ENCODE measurements at places on chromosomes 5 and 9.

DNA sequence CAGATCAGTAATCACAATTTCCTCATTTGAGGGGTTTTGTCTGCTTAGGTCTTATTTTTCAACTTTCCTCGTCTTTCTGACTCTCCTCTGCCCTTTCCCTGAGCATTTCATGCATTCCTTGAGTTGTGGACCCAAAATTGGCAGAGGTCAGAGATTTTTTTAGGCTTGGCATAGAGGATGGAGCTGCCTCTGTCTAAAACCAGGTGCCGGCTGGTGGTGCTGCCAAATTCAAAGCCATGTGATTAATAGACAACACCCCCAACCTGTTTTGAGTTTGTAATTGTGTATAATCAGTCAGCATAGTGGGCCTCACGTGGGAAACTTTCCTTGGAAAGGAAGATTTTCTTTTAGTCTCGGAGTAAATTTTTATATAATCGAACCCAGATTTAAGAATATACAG, 39.6 kb downstream of the TJP2 start:
- no peak for DNase-seq

DNA sequence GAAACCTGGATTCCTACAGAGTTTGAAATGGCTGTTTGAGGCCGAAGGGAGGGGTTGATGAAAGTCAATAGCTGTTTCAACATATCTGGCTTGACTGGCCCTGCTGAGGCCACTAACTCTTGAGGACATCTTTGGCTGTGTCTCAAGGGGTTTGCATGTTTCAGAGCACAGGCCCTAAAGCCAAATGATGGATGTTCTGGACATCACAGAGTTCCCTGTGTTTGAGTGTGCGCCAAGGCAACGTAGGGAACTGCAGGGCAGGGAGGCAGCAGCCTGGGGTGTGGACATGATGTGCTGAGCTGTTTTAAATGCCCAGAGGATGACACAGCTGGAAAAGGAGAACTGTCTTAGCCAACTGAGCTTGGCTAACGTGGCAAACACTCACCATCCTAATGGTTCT, 89.6 kb downstream of the RAPGEF1 start:
- DNase-seq, result no peak

- no peak for DNase-seq
These were observed 80.5 kb downstream of the PLPP1 start for GRCh38 chr5:55454282-55454681.

DNA sequence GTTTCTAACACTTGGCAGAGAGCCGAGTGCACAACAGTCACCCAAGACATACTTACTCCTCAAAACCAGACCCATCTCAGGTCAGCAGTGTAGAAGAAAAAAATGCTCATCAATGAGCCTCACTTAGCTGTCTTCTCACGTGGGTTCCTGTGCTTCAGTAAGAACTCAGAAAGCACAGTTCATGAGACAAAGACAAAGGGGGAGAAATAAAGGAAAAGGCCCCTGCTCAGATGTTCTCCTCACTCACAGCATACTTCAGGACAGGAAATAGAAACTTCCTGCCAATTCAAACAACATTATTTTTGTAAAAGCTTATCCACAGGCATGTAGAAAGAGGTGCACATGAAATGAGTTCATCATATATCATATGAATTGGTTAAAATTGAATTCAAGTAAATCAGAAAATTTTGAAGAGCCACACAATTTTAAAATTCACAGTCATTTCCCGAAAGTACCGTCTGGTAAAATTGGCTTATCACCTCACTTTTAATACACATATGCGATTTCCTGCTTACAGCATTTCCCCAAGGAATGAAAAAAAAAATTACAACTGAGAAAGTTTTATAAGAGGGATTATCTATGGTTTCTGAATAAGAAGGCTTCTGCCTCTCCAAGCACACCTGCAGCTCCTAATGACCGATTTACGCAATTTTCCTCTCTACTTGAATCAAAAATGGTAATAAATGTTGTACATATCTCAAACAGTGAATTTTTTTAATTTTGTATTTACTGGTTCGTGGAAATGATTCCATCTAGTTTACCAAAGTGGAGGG, 328.3 kb downstream of the TMEM167A start:
- no peak for DNase-seq

DNA sequence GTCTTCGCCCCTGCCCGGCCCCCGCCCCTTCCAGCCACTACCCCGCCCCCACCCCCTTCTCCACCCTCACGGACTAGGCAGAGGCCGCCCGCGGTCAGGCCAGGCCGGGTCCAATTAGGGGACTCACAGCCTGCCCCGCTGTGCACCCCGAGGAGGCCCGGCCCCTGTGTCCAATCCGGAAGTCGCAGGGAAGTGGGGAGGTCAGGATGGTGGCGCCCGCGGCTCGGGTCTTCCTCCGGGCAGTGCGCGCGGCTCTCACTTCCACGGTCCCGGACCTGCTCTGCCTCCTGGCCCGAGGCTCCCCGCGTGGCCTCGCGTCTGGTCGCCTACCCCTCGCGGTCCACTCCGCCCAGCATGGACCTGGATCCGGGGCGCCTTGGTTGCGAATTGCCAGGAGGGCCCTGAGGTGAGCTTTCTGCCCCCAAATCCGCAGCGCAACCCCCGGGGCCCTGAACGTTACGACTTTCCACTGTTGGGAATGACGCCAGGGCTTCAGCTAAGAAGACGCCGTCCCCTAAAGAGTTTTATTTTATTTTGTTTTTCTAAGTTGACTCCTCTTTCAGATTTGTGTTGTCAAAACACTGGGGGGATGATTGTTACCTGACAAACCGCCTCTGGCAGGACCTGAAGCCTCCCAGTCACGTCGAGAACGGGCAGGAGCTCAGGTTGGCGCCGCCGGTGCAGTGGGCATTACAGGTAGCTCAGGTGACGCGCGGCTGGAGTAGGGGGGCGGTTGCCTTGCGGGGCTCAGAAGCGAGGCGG, 763 bp upstream of the IRX2 start:
- no peak for DNase-seq

- DNase-seq, result no peak
These were observed 145.0 kb upstream of the DMAC1 start for GRCh38 chr9:7944572-7944971.

Measured in CD4-positive, alpha-beta T cell treated with Interleukin-12 subunit alpha and Interleukin-12 subunit beta, for 1 hour (primary cell).